ENCODE measurements at places on chromosomes 7 and 10.

- no peak for DNase-seq
Measured at GRCh38 chr7:21104124-21104500, 317.4 kb upstream of the SP8 start.

DNA sequence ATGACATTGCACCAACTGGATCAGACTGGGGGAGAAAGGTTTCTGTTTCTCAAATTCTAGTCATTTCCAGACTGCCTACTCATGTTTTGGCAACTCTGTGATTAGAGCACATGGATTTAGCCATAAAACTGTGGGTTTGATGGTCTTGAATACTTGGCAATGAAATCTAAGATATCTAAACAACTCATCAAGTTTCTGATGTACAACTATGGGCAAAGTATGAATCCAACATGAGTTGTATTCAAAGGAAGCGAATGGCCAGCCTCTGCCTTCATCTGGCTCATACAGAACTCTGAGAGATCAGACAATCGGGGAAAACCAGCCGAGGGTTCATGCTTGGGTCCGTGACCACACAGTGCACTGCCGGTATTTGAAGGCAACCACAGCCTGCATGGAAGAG is 144.3 kb downstream of the ADAM12 start:
- DNase-seq = no peak

DNA sequence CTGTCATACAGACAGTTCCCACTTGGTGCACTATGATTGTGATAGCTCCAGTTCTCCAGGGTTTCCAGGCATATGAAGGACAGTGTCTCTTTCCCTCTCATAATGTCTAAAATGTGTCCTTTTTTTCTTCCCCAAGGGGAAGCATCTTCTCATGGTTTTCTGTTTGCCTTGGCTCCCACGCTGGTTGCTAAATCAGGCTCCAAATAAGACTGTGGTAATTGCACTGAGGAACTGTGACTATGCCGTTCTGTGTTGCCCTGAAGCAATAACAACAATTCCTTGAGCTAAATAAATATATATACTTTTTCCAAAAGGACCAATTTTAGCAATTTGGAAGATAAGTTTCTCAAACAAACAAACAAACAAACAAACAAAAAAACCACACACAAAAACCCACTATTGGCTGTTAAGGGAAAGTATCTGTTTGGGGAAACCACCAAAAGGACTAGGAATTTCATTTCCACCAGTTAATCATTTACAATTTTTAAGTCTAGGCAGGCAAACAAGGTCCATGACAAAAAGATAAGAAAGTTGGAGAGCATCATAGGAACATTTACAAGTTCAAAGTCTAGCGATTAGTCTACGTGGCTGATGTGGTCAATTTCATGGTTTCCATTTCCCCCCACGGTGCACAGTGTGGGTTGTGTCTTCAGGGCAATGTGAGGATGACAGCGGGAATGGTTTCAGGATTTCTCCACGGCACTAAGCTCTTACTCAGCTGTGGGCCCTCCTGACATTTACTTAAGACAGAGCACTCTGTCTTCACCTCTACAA is 62.4 kb downstream of the THNSL1 start:
- no peak for DNase-seq

DNA sequence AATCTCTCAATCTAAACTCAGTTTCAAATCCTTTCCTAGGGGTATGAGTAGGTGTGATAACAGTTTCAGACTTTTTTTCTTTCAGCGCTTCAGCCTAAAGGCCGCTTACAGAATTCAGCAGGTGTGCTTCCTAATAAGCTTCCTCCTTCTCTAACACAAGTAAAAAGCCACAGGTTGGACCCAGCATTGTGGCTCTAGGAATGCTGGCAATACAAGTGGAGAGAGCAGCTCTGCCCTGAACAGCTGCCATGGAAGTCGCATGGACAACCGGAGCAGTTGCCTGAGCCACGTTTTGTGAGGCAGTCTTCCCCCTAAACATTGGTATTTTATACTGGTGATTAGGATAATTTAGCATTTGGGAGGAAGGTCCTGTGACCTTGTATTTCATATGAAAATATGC is 83.5 kb downstream of the ST7 start:
- DNase-seq = no peak

DNA sequence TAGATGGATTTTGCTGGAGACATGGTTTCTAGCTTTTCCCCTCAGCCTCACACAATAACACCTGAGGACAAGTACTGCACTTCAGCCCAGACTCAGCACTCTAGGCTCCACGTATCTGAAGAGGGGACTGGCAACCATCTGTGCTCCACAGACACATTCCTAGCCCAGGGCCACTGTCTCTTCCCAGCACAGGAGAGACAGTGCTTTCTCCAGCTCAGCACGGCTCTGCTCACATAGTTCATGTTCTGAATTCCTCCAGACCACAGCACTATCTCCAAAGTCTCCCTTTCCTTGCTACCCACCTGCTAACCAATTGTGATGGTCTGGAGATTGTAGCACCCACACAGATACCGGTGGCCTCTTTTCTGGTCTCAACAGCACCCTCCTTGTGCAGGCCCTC is 114.5 kb downstream of the HTR7 start:
- DNase-seq = no peak

DNA sequence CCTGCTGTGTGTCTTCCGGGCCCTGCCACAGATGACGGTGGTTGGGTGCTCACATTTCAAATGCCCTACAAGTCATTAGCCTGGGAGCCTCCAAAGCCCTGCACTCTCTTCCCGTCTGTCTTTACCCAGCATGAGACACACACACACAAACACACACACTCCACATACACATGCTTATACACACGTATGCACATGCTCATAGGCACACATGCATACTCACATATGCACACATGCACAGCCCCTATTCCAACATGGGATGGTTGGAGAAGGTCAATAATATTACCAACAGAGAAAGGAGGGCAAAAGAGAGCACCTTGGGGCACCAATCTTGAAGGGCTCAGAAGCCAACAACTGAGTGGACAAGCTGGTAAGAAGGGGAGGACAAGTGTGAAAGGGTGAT is 19.0 kb downstream of the SUN3 start:
- no peak for DNase-seq

DNA sequence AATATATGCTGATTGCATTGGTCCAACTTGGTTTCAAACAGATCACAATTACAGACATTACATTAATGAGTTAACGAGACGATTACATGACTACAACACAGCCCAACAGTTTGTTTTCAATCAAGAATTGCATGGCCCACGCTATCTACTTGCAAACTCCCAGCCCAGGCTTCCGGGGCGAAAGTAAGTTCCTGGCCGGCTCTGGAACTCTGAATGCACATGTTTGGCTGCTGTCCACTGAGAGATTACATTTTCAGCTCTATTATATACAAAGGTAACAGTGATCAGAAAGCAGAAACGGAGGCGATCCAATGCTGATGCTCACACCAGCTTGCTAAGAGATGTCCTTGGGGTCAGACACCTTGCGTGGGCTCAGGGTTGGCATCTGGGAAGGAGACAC is 206.3 kb downstream of the FANK1 start:
- no peak for DNase-seq

DNA sequence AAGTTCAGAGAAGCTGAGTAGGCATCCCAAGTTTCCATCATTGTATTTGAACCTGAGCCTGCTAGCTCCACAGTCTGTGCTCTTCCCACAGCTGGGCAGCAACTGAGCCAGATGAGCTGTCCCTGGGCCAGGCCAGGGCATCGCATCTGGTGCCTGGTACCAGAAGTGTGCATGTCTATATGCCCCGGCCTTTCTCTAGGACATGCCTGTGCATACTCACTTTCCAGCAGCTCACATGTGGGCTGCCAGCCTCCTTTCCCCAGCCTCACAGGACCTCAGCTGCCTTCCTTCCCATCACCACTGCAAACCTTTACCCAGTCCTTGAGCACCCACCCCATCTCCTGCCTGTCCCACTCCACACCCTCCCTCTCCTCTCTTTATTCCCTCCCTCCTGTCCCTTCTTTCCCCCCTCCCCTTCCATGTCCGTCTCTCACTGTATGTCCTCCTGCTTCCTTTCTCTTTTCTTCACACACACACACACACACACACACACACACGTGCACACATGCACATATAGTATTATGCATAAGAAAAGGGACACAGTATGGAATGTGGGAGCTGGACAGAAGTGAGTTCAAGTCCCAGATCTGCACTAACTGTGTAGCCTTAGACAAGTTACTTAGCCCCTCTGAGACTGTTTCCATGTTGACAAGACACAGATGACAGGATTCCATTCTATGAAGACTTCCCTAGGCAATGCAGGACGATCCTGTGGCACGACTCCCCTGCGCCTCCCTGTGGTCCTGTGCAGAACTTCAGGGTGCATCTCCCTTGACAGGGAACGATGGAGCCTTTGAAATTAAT is 10.9 kb downstream of the CDHR1 start:
- DNase-seq = no peak

DNA sequence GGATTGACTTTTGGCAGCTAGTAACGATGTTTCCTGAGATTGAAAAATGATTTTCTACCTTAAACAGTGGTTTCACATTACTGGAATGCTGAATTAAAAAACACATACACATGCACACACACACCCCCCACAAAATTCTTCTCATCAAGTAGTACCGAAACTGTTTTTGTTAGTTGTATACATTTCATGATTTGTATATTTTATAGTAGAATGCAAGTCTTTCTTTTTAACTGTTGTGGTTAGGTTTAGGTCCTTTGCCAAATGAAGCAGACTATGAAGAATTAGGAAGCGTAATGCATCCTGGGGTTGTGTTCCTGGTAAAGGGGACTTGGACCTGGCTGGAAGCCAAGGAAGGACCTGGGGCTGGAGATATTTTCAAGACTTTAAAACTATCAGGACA is 505.8 kb downstream of the SUGCT start:
- no peak for DNase-seq
